CD4-positive, alpha-beta T cell treated with Interleukin-12 subunit alpha and Interleukin-12 subunit beta, for 1 hour (primary cell): ENCODE measurements at places on chromosomes 2 and 18.

DNA sequence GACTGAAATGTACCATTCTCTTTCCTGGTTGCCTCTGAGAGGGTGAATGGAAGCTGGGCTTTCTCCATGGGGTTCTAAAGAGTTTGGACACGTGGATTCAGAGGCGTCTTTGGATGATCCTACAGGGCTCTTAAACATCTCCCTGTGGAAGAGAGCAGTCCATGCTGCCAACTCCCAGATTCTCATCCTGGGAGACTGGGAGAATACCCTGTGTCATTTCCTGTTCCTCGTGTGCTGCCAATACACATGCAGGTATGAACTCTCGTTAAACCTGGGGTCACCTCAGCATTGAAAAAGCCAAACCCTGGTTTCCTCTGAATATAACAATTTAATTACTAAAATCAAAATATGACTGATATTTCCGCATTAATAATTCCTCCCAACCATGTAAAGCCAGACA, 73.3 kb upstream of the NT5C1B start:
- no peak for DNase-seq

DNA sequence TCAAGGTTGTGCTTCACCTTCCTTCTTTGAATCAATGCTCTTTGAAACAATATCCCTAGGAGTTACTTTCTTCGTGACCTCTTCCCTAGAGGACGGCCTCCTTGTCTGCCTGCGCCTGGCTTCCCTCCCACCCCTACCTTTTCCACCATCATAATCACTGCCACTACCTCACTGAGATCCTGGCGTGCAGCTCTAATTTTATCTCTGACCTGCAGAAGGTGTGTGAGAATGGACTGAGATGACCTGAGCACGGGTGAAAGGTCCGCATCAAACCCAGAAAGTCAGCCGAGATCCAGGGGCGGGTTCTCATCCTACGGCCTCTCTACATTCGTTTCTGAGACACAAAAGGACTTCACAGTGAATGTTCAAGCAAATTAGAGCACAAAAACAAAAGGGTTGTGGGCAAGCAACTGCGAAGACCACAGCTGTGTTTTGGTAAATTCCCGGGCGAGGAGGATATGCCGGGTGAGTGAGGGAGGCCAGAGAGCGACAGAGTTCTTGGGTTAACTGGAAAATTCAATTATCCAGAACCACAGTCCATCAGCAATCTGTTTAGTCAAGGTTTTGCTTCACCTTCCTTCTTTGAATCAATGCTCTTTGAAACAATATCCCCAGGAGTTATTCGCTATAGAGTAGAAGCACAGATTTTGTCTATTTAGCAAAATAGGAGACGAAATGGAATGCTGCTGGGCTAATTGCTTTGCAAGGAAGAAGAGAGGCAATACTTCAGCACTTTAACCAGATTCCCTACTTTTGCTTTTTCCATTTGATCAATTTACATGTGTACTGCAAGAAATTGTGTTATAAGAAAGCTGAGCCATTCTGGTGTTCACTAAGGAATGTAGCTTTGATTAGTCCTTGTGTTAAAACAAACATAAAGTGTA, 212.6 kb downstream of the ACKR3 start:
- DNase-seq, result no peak

GRCh38 chr18:68665628-68666027, 49.3 kb downstream of the TMX3 start:
- no peak for DNase-seq

- no peak for DNase-seq
Measured at GRCh38 chr2:100832885-100833284, 12.9 kb downstream of the NPAS2 start.

- DNase-seq, result no peak
Measured at GRCh38 chr2:212424082-212424481, 114.5 kb downstream of the ERBB4 start.

DNA sequence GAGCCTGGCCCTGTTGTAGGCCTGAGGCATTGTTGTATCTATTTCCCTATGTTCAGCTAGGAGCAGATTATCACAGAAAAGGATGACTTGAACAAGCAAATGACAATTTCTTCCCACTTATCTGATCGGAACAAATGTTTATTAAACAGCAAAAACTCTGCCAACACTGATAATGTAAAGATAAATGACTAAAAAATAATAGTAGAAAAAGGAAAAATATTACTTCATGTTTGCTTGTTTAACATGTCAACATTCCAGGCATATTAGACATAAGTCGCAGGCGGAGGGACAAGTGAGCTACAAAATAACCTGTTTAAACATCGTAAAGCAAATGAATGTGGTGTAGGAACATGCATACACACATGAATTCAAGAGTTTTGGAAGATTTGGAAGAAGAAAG, 257.9 kb downstream of the TMX3 start:
- no peak for DNase-seq

- DNase-seq, result no peak
Measured at GRCh38 chr2:232889876-232890401, 19.9 kb downstream of the SNORC start.

- DNase-seq, result no peak
Measured at GRCh38 chr2:132754392-132754791, 84.4 kb upstream of the LYPD1 start.

- DNase-seq, result peak; percentile 63
Measured at GRCh38 chr2:144659731-144660275, 139.9 kb upstream of the ZEB2 start.

DNA sequence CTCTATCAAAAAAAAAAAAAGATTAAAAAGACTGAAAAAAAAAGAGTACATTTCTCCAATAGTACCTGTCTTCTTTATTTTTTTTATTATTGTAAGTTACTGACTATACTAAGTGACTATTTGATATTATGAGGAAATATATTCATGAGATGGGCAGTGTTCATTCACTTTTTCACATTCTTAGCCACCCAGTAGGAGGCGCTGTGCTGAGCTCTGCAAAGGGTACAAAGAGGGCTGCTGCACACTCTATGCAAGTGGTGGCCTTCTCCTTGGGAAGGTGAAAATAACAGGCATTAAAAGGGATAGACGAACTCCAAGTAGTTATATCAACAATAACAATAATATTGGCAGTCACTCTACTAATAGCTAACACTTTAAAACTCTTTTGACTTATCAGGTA, 1034.9 kb upstream of the FANCL start:
- no peak for DNase-seq

DNA sequence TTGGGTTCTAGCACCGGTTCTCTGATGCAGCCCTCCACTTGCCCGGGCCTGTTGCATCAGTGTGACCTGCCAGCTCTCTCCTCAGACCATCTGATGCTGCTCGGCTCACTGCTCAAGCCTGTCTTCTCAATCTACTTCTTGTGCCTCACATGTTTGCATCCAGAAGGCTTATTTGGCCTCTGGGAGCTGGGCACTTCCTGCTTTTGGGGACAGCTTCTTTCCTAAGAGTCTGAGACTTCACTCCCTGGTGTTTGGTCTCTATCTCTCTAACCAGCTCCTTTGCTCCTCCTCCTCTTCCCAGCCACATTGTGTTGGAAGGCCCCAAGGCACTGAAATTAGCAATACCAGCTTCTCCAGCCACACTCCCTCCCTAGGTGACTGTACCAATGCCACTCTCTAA, 212.8 kb downstream of the CDCA7 start:
- DNase-seq, result no peak

DNA sequence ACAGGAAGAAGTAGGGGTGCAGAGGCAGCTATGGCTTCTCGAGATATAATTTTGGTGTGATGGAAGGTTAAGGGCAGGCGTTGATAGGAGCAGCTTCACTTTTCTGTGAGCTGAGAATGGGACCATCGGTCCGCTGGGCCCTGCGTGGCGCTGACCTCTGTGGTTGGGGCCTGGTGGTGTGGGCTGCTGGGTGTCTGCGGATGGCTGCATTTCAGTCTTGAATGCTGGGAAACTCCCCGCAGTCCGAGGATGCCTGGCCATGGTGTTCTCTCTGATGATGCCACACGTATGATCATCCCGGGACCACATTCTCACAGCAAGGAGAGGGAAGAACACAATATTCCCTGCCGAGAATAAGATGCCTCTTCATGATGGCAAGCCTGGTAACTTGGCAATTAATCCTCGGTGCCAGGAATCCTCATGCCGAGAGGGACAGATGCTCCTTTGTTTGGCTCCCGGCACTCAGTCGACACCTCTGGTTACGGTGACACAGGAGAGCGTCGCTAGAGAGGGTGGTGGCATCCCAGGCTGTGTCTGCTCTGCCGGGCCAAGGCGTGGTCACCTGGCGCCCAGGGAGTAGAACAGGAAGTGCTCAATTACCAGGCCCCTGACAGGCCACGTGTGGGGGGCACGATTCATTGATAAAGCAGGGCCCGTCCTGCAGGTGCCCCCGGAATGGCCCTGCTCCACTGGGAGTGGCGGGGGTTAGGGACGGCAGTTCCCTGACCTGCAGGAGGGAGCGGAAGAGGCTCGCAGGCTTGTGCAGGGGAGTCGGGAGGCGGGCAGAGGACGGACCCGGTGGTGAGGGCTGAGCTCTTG, 119.4 kb upstream of the CTDP1 start:
- DNase-seq, result no peak

- DNase-seq, result no peak
Measured at GRCh38 chr18:21004726-21005125, 106.9 kb downstream of the ROCK1 start.

GRCh38 chr2:143229952-143230351, 100.7 kb downstream of the ARHGAP15 start:
- no peak for DNase-seq

DNA sequence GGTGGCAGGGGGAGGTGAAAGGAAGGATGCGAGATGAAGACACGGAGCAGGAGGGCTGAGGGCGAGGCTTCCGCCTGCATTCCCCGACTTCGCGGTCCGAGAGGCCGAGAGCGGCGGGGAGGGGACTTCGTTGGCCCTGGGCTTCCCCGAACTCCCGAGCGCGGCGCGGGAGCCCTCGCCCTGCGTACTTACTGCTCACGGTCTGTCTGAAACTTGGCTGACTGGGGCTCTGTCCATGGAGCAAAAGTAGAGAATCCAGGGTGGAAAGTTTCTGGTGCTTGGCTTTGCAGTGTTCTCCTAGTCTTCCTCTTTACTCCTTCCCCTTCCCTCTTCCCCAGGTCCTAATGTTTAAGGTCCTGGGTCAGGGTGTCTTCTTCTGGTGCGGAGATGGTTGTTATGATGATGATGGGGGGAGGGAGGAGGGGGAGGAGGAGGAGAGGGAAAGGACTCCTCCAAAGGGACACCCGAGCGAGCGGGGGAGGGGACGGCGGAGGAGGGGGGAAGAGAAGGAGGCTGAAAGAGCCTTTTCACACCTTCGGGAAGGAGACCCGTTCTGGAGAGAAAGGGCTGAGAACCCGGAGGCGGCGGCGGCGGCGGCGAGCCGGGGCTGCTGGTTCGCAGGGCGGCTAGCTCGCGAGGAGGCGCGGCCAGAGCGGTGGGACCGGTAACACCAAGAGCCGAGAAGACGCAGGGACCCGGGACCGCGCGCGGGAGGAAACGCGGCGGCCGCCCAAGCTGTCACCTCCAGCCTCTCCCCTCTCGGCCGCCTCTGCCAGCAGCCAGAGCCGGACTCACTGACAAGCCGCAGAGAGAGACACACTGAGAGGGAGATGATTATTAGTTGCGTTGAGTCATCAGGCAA, at the start of gene SATB2:
Gene SATB2, minus strand, starts transcription at position 793 of the 862 bp plus-strand sequence. CDS start 1,902 bp downstream, outside the sequence.
- no peak for DNase-seq

- no peak for DNase-seq
Measured at GRCh38 chr2:197460649-197461048, 7.3 kb downstream of the COQ10B start.

GRCh38 chr2:162063281-162063680, 10.7 kb downstream of the DPP4 start:
- no peak for DNase-seq

DNA sequence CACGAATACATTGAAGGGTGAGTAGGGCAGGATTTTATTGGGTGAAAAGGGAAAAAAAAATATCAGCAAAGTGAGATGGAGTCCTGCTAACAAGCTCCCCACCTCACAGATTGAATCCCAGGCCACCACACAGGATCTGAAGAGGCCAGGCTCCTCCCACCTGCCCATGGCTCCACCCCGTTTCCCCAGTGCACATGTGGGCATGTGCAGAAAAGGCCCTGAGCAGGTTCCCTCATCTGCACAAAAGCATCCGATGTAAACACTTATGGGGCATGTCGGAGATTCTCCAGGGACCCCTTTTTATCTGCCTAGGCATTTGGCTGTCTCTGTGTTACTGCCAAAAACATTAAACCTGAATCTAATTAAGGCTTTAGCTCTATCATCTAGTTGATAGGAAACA, 35.2 kb downstream of the SKA1 start:
- DNase-seq, result no peak

DNA sequence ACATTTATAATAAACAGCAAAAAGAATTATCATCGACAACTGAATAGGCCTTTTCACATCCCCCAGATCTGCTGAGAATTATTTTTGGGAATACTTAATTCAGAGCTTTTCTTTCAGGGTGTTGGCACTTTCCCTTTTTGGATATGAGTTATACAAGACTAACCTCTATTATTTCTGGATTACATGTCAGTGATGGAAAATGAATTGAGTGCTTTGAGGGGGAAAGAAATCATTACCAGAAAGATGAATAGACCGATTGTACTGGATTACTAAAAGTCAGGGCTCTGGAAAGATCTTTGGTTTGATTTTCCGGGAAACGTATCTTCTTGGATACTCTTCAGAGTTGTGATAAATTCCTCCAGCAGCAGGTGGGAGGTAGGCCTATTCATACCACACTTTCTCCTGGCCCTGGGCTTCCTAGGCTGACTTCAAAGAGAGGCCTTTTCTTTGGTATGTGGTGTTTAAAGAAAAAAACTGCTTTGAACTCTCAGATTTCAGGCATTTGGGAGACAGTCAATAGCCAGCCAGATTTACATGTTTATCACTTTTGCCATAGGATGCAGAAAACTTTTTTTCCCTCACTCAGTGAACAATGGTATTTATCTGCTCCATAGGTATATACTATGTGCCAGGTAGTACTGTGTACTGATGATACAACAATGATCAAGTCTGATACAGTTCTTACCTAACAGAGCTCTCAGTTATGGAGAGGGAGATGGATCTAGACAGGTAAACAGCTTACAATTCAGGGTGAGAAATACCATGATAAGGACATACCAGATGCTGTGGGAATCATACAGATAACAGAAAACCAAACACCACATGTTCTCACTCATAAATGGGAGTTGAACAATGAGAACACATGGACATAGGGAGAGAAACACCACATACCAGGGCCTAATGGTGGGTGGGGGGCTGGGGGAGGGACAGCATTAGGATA, 63.3 kb upstream of the ACTR3 start:
- DNase-seq, result no peak

GRCh38 chr2:62724106-62724505, 18.6 kb downstream of the EHBP1 start:
- DNase-seq, result no peak

GRCh38 chr2:42813763-42814162, 21.4 kb upstream of the HAAO start:
- no peak for DNase-seq

- DNase-seq, result no peak
Measured at GRCh38 chr2:159131267-159131913, 155.1 kb downstream of the WDSUB1 start.

- DNase-seq, result no peak
Measured at GRCh38 chr2:149427387-149427786, 97.0 kb downstream of the LYPD6 start.

- DNase-seq, result no peak
Measured at GRCh38 chr2:85655961-85656417, 12.0 kb downstream of the SFTPB start.

DNA sequence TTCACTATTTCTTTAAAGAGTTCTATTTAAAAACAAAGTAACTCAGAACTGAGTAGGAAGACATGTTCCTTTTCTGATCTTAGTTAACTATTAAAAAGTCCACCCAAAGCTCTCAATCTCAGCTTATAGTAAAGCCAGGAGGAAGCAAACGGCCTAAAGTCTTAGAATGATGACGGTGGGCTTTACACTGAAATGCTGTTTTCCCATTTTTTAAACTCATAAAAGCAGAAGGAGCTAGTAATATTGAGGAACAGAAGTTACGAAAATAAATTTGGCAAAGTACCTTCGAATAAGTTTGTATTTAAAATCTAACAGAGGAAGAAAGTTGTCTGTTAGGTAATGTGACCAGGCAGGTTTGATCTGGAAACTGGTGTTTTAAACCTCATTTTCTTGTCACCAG, 111.1 kb downstream of the ZNF532 start:
- no peak for DNase-seq
